ENCODE measurements at places on chromosomes 4 and X.

DNA sequence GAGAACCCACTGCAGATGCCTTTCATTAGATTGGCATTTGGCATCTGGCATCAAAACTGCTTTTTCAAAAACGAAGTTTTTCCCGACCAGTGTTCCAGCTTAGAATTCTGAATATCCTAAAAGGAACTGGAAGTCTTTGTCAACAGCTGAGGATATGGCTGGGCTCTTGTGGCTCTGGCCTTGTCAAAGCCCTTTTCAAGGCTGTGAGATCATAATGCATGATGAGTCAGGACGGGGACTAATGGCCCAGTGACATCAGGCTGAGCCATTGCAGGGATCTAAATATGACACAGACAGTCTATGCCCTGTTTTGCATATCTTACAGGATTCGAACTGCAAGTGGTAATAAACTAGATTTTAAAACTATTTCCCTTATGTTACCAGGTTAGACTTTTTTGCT is 306.4 kb downstream of the PTTG2 start:
- DNase-seq: peak; percentile 39

GRCh38 chr4:56086073-56086541 is 137.4 kb downstream of the CEP135 start:
- DNase-seq: no peak

- no peak for DNase-seq
These were observed 54.4 kb downstream of the FAM53A start for GRCh38 chr4:1629699-1630083.

GRCh38 chrX:121903961-121904360 is 856.6 kb downstream of the GLUD2 start:
- no peak for DNase-seq

DNA sequence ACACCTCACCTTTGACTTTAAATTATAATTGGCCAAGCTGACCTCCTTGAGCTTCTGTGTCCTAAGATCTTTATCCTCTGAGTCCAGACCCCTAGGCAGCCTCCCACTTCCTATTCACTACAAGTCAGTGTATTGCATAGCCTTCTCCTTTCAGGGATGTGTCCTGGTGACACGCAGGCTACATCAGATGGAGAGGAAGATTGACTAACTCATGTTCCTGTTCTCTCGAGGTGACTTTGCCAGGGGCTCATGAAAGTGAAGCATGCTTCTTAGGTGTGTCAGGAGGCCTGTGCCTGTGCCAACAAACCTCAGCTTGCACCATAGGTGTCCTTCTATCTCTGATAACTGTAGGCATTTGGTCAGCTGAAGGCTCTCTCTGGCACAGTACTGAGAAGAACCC is 195.7 kb upstream of the HS3ST1 start:
- no peak for DNase-seq

DNA sequence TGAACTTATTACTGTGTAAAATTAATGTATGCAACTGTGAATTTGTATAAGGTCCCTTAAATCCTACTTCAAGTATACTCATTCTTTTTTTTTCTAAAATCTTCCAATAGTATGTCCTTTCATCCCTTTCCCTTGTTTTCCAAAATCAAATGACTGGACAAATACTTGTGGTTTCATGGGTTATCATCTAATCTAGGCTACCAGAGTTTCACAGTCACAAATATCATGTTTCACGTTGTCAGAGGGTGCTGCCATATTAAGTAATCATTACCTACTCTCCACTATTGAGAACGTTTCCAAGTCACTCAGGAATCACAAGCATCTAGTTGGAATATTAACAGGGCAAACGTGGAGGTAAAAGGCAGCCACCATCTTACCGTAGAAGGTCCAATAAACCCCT is 1235.0 kb upstream of the TENM3 start:
- peak; percentile 46 for DNase-seq

DNA sequence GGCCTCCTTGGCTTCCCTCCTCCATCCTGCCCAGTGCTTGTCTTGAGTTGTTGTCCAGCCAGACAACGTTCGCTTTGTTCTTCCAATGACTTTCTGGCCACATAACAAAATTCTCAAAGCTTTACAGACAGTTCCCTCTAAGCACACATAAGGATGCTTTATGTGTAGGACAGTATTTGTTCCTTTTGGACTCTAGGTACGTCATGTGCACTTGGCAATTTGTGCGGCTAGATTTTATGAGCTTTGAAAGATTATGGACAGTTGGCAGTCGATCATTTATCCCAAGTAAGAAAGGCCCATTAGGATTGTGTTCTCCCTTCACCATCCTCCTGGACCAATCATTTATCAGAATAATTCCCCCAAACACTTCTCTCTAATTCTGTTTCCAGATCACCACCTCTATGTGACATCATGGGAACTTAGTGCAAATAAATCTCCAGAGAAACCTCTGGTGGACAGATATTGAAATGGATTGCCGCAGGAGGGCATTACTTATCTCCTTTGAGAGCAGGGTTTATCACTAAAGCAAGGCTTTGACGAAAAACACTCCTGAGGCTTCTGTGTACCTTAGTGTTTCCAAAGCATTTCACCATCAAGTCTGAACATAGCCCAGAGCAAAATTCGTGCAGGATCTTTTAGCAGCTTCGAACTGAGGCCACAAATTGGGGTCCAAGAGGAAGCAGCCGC is 77.4 kb upstream of the BMPR1B start:
- no peak for DNase-seq

DNA sequence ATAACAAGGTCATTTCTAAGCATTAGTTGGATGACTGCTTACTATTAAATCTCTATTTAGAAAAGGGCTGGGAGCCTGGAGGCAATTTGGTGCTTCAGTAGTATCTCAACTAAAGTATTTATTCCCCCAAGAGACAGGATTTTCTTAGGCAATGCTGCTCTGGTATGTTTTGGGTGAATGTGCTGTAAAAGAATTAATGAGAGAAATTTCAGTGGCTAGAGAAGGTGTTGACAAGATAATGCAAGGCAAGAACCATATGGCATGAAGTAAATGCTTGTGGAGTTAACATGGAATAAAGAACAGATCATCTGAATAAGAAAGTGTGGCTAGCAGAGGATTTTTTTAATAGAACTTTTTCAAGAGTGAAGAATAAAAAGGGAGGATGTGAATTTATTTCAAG is 3.9 kb downstream of the CYP2U1 start:
- no peak for DNase-seq

GRCh38 chr4:26073886-26074560 is 160.0 kb downstream of the SMIM20 start:
- no peak for DNase-seq

DNA sequence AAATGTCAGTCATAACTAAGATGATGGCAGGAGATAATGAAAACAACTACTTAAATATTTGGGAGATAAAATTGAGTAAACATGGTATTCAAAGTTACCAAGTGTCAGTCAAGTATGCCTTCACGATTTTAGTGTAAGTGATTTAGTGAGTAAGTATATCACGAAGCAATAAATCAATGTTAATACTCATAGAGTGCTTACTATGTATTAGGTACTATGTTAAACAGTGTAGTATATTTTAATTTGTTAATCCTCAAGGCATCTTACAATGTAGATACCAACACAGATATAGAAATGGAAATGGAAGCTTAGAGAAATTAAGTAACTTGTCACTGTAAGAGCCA is 59.6 kb downstream of the ANXA3 start:
- DNase-seq: no peak

- no peak for DNase-seq
These were observed 182.1 kb downstream of the NSUN7 start for GRCh38 chr4:40931841-40932240.
